CD4-positive, CD25-positive, alpha-beta regulatory T cell (primary cell): ENCODE measurements at places on chromosomes 3 and 15.
A peak's percentile ranks its signal among the peaks of the same experiment; 100 is the strongest.

DNA sequence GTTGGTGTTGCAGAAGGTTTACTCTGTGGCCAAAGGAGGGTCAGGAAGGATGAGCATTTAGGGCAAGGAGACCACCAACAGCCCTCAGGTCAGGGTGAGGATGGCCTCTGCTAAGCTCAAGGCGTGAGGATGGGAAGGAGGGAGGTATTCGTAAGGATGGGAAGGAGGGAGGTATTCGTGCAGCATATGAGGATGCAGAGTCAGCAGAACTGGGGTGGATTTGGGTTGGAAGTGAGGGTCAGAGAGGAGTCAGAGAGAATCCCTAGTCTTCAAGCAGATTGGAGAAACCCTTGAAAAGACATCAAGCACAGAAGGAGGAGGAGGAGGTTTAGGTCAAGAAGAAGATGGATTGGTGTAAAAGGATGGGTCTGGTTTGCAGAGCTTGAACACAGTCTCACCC lies 4.0 kb downstream of the CCR5 start:
- DNase-seq: no peak

DNA sequence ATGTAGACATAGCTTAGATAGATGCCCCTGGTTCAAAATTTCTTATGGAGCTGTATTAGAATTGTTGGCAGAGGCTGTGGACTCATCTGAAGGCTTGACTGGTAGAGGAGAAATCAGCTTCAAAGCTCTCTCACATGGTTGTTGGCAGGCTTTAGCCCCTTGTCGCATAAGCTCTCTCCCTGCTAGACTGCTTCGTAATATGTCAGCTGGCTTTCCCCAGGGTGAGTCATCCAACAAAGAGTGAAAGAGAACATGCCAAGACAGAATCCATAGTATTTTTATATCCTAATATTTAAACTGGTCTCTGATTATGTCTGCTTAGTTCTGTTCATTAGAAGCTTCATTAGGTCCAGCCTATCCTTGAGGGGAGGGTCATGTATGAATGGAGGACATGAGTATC lies 427.4 kb upstream of the NAALADL2 start:
- DNase-seq: no peak

DNA sequence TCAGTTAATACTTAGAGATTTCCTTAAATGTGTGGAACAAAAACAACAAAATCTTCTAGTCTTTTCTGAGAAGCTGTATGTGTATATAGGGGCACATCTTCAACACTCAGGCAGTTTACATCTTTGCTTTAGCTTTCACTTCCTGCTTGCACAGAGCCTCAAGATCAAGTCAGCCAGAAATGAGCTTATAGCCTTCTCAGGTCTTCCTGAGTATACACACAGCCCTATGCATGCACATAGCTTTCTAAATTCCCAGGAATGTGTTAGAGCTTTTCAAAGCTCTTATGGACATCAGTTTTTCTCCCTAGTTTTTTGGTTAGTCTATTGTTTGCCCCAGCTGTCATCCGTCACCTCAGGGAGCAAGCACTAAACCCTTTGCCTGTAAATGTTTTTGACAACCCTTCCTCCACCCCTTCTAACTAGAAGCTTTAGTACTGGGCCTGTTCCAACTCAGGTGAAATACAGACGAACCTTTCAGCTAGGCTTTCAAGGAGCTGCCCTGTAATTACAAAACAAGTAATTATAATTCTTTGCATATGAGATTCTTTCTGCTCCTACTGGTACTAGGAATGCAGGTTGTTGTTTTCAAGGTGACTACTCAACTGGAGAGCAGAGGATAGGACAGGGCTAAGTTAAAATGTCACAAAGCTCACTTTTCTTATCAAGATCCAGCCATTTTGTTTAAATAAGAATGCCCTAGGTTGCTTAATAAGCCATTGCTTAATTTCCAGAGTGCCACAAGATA lies 22.6 kb upstream of the MTMR10 start:
- peak; percentile 67 for DNase-seq

GRCh38 chr15:78064544-78064943 lies 13.0 kb downstream of the TBC1D2B start:
- no peak for DNase-seq

DNA sequence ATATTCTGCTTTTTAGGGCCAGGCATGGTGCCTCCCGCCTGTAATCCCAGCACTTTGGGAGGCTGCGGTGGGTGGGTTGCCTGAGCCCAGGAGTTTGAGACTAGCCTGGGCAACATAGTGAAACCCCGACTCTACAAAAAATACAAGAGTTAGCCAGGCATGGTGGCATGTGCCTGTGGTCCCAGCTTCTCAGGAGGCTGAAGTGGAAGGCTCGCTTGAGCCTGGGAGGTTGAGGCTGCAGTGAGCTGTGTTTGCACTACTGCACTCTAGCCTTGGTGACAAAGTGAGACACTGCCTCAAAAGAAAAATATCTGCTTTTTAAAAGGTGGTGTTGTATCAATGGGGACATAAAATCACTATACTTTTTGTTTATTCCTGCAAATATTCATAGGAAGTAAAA lies 112.8 kb downstream of the C3orf38 start:
- DNase-seq: no peak

DNA sequence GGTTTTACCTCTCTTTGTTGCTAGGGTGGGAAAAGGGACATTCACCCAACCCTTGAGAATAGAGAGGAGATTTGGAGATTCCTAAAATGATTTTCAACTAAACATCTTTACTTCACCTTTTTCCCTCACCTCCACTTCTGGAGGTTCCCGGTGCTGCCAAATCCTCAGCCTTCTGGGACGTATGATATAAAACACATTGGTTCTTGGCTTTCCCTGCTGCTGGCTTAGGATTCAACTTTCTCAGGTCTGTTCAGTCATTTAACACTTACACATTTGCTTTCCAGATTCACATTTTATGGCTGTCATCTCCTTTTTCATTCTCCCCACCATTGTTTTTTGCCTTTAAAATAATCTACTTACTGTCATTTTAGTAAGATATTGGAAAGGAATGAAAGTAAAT lies 106.6 kb downstream of the PIK3R4 start:
- no peak for DNase-seq

DNA sequence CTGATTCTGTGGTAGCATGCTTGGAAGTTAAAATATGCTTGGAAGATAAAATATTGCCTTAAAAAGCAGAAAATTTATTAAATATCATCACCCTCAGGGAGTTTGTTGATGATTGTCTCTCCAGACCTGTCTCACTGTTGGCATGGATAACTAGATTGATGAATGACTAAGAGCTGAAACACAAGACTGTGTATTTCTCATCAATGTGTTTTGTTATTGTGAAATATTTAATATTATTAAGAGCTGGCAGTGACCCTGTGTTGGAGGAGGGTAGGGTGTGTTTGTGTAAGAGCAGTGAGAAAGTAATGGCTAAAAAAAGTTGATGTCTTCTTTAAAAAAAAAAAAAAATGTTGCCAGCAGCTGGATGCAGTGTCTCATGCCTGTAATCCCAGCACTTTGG lies 82.2 kb downstream of the ITPR1 start:
- no peak for DNase-seq

GRCh38 chr15:31758126-31758525 lies 272.2 kb upstream of the CHRNA7 start:
- no peak for DNase-seq

DNA sequence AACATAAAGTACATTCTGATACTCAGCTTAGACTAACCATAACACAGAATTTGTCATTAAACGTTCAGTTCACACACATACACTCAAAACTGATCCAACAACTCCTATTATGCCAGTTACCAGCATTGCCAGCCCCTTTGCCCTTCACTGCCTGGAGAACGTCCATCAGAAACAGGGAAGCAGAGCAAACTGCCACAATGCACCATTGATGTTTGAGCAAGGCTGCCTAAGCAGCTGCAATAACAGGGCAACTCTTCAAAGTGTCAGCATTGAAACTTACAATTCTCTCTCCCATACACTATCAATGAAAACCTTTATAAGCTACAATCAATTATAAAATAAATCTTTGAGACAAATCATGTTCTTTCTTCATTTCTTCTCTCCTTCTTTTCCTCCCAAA lies 85.1 kb downstream of the ZBTB20 start:
- DNase-seq: no peak

- no peak for DNase-seq
Measured at GRCh38 chr3:53354945-53355498, 7.7 kb upstream of the DCP1A start.

DNA sequence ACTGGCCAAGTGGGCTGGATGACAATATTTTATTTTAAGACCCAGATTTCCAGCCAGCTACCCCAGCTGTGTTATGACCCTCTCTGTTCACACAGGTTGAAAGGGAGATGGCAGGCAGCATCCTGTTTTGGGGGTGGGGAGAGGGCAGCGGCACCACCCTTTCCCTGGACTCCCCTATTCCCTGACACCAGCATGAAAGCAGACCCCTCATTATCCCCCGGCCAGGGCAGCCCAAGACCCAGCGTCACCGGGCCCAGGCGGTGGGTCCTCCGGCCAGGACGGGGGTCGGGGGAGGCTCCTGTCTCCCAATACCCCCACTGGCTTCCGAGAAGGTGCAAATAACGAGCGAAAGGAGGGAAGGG lies 127.6 kb upstream of the MEF2A start:
- no peak for DNase-seq

GRCh38 chr3:146125951-146126350 lies 35.0 kb downstream of the PLOD2 start:
- DNase-seq: no peak
